ENCODE measurements at places on chromosomes 6 and 20. TPM values are rescaled to one million over a fixed set of nuclear protein-coding genes. Genes with fewer than 3 reads are reported as not detected.

OOEP gene
- not detected for total RNA-seq

DNA sequence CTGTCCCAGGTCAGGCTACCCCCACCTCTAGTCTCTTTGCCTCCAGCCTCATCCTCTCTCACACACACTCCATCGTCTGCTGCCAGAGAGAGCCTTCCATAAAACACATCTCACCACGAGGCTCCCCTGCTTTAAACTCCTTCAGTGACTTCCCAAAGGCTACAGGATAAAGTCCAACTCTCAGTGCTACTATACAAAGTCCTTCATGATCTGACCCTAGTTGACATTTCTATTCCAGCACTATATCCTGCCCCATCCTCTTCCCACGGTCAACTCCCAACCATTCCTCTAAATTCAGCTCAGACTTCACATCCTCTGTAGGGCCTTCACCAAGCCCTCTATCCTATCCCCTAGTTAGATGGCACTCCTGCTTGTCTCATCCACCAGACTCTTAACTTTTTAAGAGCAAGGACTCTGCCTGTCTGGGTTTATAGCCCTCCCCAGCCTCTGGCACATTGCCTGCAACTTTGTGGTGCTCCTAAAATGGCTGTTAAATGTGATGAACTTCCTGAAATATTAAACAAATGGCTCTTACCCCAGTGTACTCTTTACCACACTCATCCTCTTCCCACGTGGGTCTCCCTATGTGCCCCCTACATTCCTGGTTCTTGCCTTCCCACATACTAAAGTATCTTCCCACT lies 36.1 kb downstream of the KIF16B start:
- no peaks in the 10 kb centered on the region for H3K36me3 ChIP-seq
- no peak for DNase-seq
- no peaks in the 10 kb centered on the region for H3K4me1 ChIP-seq
- H3K27me3 ChIP-seq, result no peaks in the 10 kb centered on the region
- H3K27ac ChIP-seq, result no peak overlapping the region

- H3K36me3 ChIP-seq, result peaks cover 4% of the 10 kb centered on the region
- peak; percentile 73 for DNase-seq
- peaks cover 2% of the 10 kb centered on the region for H3K4me1 ChIP-seq
- no peaks in the 10 kb centered on the region for H3K27me3 ChIP-seq
- H3K4me3 ChIP-seq, result no peak overlapping the region
- no peak overlapping the region for H3K27ac ChIP-seq
Observed at GRCh38 chr6:142071981-142072380, 60.7 kb upstream of the GJE1 start.

DNA sequence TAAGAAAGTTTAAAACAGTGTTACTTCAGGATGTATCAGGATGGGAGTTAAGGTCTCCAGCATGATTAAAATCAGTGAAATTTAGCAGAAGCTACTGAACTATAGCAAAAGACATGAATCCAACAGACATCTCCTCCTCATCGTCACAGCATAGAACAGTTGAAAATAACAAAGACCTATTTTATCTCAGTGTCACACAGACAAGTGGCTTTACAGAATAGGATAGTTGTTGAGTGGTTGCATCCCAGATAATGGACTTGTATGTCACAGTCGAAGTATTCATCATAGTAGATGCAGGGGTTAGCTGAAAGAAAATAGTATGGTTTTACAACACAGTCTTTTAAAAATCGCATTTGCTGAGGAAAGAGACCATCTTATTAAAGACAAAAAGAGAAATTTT lies 31.2 kb downstream of the CRISP1 start:
- no peak overlapping the region for H3K27ac ChIP-seq
- H3K4me3 ChIP-seq, result no peak overlapping the region
- H3K36me3 ChIP-seq, result no peaks in the 10 kb centered on the region
- no peaks in the 10 kb centered on the region for H3K4me1 ChIP-seq
- DNase-seq, result no peak

GRCh38 chr6:153436351-153436750 lies 305.3 kb upstream of the RGS17 start:
- H3K4me3 ChIP-seq, result peak overlapping the region; percentile 30
- peak; percentile 30 for DNase-seq
- peak overlapping the region; percentile 16 for H3K27ac ChIP-seq
- H3K4me1 ChIP-seq, result peaks cover 3% of the 10 kb centered on the region
- no peaks in the 10 kb centered on the region for H3K27me3 ChIP-seq

BLTP3A gene
- 17.8 TPM for total RNA-seq

- peaks cover 17% of the 10 kb centered on the region for H3K36me3 ChIP-seq
- DNase-seq, result no peak
- H3K27me3 ChIP-seq, result no peaks in the 10 kb centered on the region
- peak overlapping the region; percentile 88 for H3K4me3 ChIP-seq
Observed at GRCh38 chr6:29633534-29633905, 537 bp upstream of the GABBR1 start.

DNA sequence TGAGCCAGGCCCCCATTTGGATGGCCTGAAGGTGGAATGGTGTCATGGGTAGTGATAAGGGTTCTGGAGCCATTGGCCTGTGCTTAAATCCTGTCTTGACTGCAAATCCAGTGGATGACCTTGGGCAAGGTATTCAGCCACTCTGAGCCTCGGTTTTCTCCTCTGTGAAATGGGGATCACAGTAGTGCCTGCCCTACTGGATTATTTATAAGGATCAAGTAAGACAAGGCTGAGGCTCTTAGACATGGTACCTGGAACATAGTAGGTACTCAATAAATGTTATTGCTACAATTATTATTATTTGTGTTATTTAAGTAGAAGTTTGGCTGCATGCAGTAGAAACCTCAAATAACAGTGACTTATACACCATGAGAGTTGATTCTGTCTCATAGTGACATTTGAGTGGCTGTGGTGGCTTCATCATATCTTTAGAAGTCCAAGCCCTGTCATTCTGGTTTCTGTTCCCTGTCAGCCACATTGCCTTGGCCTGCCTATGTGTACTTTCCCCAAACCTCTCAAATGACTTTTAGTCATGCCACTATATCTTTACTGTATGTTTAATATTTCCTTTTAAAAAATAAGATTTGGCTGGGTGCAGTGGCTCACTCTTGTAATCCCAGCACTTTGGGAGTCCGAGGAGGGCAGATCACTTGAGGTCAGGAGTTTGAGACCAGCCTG lies 37.6 kb upstream of the CHMP4B start:
- no peaks in the 10 kb centered on the region for H3K27me3 ChIP-seq
- peaks cover 12% of the 10 kb centered on the region for H3K36me3 ChIP-seq
- H3K4me1 ChIP-seq, result no peaks in the 10 kb centered on the region
- DNase-seq, result no peak

- no peak overlapping the region for H3K4me3 ChIP-seq
- peaks cover 68% of the 10 kb centered on the region for H3K36me3 ChIP-seq
- no peak for DNase-seq
- no peaks in the 10 kb centered on the region for H3K4me1 ChIP-seq
Observed at GRCh38 chr6:135195522-135195921, 14.4 kb downstream of the MYB start.

DNA sequence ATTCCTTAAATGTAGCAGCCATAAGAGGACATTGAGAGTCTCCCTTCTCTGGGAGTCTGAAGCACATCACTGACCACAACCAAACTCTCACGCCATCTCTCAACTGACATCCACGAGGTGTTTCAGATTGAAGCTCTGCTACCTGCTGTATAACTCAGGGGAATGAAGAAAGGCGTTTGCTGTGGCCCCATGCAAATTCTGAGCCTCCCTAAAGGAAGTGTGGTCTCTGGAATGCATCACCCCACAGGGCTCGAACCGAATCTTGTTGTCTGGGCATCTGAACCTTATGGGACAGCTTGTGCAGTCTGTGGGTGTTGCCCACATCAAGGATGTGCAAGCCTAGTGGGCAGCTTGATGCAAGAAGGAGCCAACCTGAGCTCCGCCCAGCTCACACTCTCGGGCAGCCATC lies 10.9 kb downstream of the PMEPA1 start:
- H3K27me3 ChIP-seq, result no peaks in the 10 kb centered on the region
- H3K27ac ChIP-seq, result no peak overlapping the region
- no peak for DNase-seq
- peaks cover 2% of the 10 kb centered on the region for H3K4me1 ChIP-seq
- no peak overlapping the region for H3K4me3 ChIP-seq

DNA sequence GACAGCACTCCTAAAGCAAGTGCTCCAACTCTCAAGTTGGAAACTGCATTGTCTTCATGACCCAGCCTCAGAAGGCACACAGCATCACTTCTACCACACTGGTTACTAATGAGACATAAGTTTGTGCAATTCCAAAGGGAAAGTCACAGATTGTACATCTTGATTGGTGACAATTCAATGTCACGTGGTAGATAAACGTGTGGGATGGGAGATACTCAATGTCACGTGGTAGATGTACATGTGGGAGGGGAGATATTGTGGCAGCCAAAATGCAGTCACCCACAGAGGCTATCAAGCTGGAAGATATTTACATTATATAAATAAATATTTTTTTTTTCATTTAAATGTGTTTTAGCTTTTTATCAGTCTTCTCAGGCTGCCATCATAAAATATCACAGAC lies 393.3 kb downstream of the KIF16B start:
- no peak overlapping the region for H3K4me3 ChIP-seq
- no peaks in the 10 kb centered on the region for H3K27me3 ChIP-seq
- H3K4me1 ChIP-seq, result no peaks in the 10 kb centered on the region
- no peak for DNase-seq

GRCh38 chr6:149608381-149608982 lies 40.0 kb downstream of the KATNA1 start:
- H3K27me3 ChIP-seq, result no peaks in the 10 kb centered on the region
- no peaks in the 10 kb centered on the region for H3K4me1 ChIP-seq
- H3K4me3 ChIP-seq, result no peak overlapping the region
- no peak for DNase-seq

DNA sequence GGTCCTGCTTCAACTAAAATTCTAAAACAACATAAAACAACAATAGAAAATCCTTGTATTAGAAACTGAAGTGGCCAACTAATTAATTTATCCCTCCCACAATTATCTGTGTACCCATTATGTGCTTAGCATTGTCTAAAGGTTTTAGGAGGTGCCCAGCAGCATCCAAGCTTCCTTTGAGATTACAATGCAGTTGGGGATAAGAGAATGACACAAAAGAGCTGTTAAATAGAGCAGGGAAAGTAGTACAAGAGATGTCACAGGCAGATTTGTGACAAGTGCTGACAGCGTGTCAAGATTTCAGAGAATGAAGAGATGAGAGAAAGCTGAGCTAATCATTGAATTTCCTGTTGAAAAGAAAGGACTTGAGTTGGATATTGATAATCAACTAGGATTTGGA lies 204.8 kb downstream of the OTOR start:
- H3K36me3 ChIP-seq, result peaks cover 2% of the 10 kb centered on the region
- DNase-seq, result no peak
- peaks cover 3% of the 10 kb centered on the region for H3K4me1 ChIP-seq

DNA sequence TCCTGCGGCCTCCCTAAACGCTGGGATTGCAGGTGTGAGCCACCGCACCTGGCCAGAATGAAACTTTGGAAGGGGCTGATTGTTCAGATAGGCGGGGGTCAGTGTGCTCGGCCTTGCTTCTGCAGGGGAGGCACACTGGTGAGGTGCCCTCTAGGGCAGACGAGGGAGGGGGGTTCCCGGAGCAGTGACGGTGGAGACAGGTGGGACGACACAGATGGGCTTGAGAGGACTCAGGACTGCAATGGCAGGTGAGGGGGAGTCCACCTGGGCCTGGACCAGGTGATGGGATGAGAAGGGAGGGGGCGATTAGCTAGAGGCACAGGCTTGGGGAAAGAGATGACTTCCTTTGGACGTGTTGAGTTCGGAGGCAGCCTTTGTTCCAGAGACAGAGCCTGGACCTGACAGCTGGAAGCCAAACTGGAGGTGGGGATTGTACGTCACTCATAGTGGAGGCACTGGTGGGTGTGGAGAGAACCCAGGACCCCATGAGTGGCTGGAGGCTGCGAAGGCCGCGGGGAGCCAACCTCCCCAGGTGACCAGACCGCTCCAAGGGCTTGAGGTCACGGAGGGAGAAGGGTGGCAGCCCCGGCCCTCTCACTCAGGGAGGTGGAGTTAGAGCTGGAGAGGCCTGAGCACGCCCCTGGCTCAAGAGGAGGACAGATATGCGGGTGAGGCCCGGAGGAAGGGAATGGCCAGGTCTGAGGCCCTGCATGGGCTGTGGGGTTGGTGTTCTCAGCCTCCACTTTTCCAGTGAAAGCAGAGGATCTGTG lies 10.5 kb upstream of the MAP1LC3A start:
- no peak overlapping the region for H3K27ac ChIP-seq
- no peaks in the 10 kb centered on the region for H3K36me3 ChIP-seq
- no peaks in the 10 kb centered on the region for H3K27me3 ChIP-seq
- no peak overlapping the region for H3K4me3 ChIP-seq
- no peak for DNase-seq

MLIP gene
- not detected for total RNA-seq

DNA sequence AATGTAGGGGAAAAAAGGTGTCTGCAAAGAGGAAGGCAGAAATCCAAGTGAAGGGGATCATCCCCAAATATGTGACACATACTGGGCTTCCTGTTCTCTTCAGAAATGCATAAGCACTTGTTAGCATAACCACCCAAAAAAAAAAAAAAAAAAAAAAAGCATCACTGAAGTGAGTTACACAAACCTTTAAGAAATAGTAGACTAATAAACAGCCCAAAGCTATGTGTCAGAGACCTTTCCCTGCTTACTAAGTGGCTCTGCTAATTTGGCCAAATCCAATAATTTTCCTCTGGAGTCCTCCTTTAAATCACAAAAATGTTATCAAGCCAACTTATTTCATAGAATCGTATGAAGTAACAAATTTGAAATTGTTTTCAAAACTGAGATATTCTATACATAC lies 7.5 kb upstream of the DST start:
- peaks cover 3% of the 10 kb centered on the region for H3K4me1 ChIP-seq
- no peak overlapping the region for H3K4me3 ChIP-seq
- no peak overlapping the region for H3K27ac ChIP-seq
- no peak for DNase-seq
- no peaks in the 10 kb centered on the region for H3K27me3 ChIP-seq
- peaks cover 2% of the 10 kb centered on the region for H3K36me3 ChIP-seq

DNA sequence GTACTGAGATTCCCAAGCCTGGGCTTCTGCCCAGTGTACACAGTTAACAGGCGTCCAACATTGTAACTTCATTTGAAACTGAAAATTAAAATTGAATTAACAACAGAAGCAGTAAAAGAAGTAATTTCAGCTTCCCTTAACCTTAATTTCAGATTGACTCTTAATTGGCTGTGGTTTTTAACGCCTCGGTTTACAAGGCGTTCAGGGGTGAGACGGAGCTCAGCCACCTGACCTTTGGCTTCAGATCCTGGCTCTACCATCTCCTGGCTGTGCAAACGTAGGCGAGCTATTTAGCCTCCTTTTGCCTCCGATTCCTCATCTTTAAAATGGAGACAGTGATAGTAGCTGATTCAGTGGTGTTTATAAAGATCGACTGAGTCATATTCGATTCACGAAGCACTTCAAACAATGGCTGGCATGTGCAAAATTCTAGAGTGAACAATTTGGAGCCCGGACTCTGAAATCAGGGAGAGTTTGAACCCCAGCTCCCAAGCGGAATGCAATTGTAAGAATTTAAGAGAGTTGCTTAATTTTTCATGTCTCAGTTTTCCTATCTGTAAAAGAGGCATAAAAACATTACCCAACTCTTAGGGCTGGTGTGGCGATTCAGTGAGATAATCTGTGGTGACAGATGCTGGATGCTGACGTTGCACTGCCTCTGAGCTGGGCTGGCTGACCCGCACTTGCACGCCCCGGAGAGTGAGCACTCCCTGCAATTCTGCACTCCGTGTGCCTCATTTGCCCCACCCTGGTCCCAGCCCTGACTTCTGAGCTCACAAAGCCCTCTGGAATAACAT lies 23.5 kb upstream of the OCSTAMP start:
- no peak overlapping the region for H3K4me3 ChIP-seq
- no peak for DNase-seq
- H3K36me3 ChIP-seq, result peaks cover 13% of the 10 kb centered on the region
- H3K4me1 ChIP-seq, result no peaks in the 10 kb centered on the region
- no peak overlapping the region for H3K27ac ChIP-seq

HLA-DRA gene
- 3.1 TPM for total RNA-seq

SMOC2 gene
- 1.8 TPM for total RNA-seq

LBP gene
- total RNA-seq, result 0.35 TPM
